ENCODE measurements at places on chromosomes 1 and 21. TPM values are rescaled to one million over a fixed set of nuclear protein-coding genes. Genes with fewer than 3 reads are reported as not detected.

DNA sequence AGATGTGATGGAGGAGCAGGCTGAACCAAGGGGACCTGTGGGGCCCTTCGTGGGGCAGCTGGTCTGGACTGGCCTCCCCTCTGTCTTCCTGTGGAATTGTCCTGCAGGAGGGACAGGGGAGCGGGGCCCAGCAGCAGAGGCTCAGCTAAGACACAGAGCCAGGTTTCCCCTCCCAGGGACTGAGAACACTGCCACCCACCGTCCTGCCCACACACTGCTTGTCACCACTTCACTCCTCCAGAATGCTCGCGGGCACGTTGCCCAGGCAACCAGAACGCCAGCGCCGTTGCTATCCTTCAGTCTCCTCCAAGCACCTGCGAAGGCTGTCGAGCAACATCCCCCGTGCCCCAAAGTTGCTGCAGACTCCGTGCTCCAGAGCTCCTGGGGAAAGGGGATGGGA, 46.4 kb downstream of the AJAP1 start:
- DNase-seq = no peak

GRCh38 chr21:28220680-28221079, 772.0 kb downstream of the LTN1 start:
- no peak for DNase-seq

- no peak for DNase-seq
Measured at GRCh38 chr1:59484096-59484495, 187.2 kb downstream of the FGGY start.

GRCh38 chr1:94115254-94115899, 5.6 kb downstream of the ABCA4 start:
- no peak for DNase-seq

DCST1 gene
- total RNA-seq = not detected

Measured in B cell (primary cell).